ENCODE measurements at places on chromosomes 6 and 20.
A peak's percentile ranks its signal among the peaks of the same experiment; 100 is the strongest.

GRCh38 chr6:32318501-32318900 lies 53.2 kb downstream of the TSBP1 start:
- DNase-seq: no peak

GRCh38 chr6:3348821-3349220 lies 90.1 kb downstream of the PSMG4 start:
- no peak for DNase-seq

GRCh38 chr6:145839653-145840052 lies 25.1 kb upstream of the FBXO30 start:
- DNase-seq: no peak

DNA sequence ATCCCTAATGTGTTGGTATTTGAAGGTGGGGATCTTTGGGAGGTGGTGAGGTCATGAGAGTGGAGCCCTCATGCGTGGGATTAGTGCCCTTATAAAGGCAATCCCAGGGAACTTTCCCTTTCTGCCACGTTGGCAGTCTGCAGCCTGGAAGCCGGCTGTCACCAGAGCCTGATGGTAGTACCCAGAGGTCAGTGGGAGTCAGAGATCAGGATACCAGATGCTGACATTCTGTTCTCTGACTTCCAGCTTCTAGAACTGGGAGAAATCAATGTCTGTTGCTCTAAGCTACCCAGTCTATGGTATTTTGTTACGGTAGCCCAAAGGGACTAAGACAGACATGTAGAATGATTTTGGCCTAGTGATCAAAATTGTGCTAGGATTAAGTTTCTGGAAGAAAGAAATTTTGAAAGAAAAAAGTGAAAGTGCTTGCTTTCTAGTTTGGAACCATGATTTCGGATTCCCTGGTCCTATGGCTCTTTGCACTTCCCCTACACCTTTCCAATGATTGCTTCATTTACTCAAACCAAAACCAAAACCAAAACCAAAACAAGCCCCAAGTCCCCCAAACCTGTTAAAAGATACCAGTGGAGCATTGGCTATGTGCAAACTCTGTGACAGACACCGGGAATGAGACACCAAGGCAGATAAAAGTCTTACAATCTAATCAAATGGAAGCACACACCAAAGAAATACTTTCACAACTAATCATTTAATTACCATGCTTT lies 173.7 kb upstream of the ZNF217 start:
- no peak for DNase-seq

GRCh38 chr20:34586488-34587163 lies 28.1 kb downstream of the MAP1LC3A start:
- DNase-seq: no peak

- no peak for DNase-seq
Measured at GRCh38 chr20:1562622-1563021, 5.1 kb upstream of the SIRPD start.

GRCh38 chr6:147508042-147508865 lies at the start of gene SAMD5:
TSS of gene SAMD5 (plus strand) at chr6:147508690. CDS start at chr6:147508929, 239 bp downstream.
- DNase-seq: peak; percentile 83

- DNase-seq: peak; percentile 43
Measured at GRCh38 chr6:95266537-95267258, 310.6 kb upstream of the MANEA start.

GRCh38 chr6:16206595-16207037 lies 31.8 kb upstream of the GMPR start:
- DNase-seq: peak; percentile 80

DNA sequence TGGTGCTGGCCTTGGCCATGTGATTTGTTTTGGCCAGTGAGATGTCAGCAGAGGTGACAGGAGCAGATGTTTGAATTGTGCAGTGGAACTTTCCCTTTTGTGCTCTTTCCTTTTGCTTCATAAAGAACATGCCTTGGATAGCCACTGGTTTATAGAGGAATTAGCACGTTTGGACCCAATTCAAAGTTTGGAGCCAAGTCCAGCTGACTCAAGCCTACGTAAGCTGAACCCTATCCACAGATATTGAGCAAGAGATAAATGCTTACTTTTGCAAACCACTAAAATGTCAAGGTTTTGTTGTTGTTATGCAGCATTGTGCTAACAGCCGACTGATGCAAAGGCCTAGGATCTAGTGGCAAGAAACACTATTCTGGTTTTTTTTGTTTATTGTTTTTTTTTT lies 230.9 kb upstream of the CITED2 start:
- DNase-seq: peak; percentile 99

- DNase-seq: peak; percentile 41
Measured at GRCh38 chr6:30826961-30827342, 57.4 kb upstream of the DDR1 start.

- no peak for DNase-seq
Measured at GRCh38 chr6:32517654-32518445, 12.2 kb downstream of the HLA-DRB5 start.

GRCh38 chr20:64113444-64113775 lies 6.0 kb upstream of the NPBWR2 start:
- no peak for DNase-seq

DNA sequence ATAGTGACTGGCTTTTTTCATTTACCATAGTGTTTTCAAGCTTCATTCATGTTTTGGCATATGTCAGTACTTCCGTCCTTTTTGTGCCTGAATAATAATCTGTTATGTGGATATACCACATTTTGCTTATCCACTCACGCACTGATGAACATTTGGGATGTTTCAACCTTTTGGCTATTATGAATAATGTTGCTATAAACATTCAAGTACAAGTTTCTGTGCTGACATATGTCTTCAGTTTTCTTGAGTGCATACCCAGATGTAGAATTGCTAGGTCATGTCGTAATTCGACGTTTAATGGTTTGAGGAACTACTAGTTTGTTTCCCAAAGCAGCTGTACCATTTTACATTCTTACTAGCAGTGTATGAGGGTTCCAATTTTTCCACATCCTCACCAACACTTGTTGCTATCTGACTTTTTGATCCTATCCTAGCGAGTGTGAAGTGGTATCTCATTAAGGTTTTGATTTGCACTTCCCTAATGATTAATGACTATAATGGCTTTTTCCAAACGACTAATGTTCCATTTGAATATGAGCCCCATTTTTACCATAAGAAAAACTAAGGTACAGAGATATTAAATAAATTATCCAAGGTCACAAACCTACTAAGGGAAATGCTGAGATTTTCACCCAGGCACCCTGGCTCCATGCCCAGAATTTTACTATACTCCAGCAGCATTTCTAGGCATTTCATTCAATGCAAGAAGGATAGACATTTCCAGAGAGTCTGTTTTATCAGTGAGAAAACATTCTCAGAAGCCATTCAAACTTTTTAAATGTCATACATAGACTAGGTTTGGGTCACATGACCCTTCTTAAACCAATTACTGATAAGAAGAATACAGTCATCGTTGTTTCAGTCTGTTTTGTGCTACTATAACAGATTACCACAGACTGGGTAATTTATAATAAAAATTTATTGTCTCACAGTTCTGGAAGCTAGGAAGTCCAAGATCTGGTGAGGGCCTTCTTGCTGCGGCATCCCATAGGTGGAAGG lies 71.1 kb upstream of the RUNX2 start:
- DNase-seq: peak; percentile 33

GRCh38 chr6:131413831-131414191 lies 159.2 kb upstream of the ARG1 start:
- no peak for DNase-seq

- no peak for DNase-seq
Measured at GRCh38 chr6:149513915-149514314, 29.1 kb upstream of the ZC3H12D start.

GRCh38 chr20:25380945-25381614 lies 9.6 kb downstream of the ABHD12 start:
- DNase-seq: no peak

GRCh38 chr20:5991623-5992441 lies 41.4 kb downstream of the MCM8 start:
- peak; percentile 82 for DNase-seq

DNA sequence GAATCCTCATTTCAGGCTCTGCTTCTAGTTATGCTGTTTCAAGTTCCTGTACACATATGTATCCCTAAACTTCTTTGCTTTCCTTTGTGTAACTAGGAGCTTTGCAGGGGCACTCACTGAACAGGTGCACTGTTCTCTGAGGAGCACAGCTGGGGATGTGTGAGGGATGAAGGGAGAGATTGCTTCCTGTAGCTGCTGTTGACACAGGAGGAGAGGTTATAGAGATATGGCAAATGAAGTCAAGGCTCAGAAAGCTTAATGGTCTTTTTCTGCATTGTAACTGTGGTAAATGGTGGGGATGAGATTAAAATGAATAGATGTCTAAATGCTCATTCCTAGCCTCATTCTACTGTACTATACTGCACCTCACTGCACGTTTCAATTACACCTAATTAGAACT lies 454.3 kb downstream of the BTBD3 start:
- no peak for DNase-seq

- DNase-seq: peak; percentile 95
Measured at GRCh38 chr6:16761471-16762267, 409 bp upstream of the ATXN1 start.

- no peak for DNase-seq
Measured at GRCh38 chr20:19256906-19257595, 44.6 kb downstream of the SLC24A3 start.

- DNase-seq: peak; percentile 67
Measured at GRCh38 chr20:48238326-48238725, 453.0 kb upstream of the SULF2 start.

DNA sequence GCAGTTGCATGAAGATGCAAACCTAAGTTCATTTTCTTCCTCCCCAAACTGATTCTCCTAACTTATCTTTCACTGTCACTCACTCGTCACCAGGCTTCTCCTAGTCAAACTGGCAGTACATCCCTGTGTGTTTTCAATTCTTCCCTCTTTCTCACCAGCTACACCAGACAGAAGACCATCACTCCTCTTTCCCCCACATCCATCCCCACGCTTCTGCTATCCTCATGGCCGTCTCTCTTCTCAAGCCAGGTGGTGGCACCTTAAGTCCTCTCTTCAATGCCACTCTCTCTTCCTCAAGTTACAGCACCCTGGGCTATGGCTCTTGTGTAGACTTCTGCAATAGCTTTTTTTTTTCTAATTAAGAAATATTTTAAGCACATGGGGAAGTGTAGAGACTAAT lies 14.4 kb upstream of the TREM2 start:
- DNase-seq: no peak

DNA sequence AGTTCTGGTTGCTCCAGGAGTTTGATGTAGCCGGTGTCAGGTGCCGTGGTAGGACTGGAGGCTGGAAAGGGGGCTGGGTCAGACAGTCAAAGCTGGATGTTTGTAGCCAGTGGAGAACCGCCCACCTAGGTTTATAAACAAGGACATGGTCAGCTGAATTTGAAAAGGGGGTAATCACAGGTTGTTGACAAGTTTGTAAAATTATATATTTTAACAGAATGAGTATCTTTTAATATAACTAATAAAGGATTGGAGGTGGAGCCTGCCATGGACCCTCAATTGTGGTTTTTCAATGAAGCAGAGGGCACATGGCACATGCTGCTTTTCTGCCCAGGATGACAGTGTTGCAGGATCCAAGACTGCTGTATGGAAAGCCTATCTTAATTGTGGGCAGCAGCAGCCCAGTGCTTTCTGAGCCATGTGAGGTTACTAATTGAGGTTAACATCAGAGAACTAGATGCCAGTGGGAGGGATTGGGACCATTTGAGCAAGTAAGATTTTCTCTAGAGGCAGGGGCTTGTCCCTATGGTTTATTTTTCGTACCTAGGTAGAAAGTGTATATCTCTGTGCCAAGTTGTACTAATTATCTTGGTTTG lies 9.7 kb downstream of the HECA start:
- DNase-seq: no peak

- DNase-seq: peak; percentile 57
Measured at GRCh38 chr20:45038745-45039474, 62.0 kb downstream of the KCNS1 start.

DNA sequence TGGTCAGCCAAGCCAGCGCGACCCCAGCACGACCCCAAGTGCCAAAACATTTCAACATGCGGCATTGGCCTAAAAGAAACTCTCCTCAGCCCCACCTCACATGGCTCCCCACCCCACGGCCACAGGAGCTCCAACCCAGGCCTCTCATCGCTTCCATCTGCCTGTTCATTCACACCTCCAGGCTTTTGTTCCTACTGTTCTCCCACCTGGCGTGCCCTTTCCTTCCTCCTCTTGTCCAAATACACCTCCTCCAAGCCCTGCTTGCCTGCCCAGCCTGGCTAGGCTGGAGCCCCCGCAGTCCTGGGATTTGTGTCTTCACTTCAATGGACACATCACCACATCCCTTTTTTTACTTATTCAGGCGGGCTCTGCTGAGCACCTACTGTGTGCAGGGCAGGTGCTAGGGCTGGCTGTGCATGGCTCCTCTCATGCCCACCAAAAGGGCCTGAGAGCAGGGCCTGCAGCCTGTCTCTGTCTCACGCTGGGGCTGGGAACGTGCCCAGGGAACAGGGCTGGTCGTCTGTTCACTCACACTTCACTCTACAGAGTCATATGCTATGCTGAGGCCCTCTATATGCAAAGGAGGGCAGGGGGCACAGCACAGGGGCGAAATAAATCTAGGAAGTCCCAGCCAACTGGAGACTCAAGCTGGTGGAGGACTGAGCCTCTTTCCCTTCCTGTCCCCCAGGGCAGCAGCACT lies 61.1 kb downstream of the GRM4 start:
- no peak for DNase-seq

DNA sequence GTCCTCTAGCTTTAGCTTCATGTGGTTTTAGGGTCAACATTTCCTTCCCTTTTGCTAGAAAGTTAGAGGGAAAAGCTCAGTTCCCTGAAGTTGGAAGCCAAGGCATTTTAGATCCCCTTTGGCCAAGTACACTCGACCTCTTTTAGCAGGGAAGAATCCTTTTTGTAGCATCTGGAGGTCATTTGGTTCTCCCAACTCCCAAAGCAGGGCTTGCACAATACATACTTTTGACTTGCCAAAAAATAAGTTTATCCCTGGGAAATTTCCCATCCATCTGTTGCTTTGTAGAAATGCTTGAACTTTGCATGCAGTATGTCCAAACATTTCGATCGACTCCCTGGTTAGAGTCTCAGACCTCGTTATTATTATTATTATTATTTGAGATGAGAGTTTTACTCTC lies 4.6 kb upstream of the EDEM2 start:
- DNase-seq: no peak

- peak; percentile 90 for DNase-seq
Measured at GRCh38 chr6:132734694-132735236, 20.9 kb upstream of the VNN1 start.

GRCh38 chr6:75203721-75204120 lies 2.1 kb downstream of the COL12A1 start:
- DNase-seq: peak; percentile 43

- DNase-seq: no peak
Measured at GRCh38 chr6:148885925-148886845, 139.4 kb downstream of the UST start.

GRCh38 chr6:158674342-158675131 lies 24.7 kb downstream of the SYTL3 start:
- no peak for DNase-seq

- DNase-seq: no peak
Measured at GRCh38 chr6:21142741-21143140, 450.8 kb upstream of the SOX4 start.

- DNase-seq: no peak
Measured at GRCh38 chr6:87971605-87972262, 75.9 kb upstream of the SPACA1 start.
